ENCODE measurements at places on chromosomes 3 and 15.

- no peak for DNase-seq
Observed at GRCh38 chr3:32293903-32294302, 55.4 kb downstream of the CMTM8 start.

- no peak for DNase-seq
Observed at GRCh38 chr3:112519424-112520001, 20.2 kb upstream of the BTLA start.

GRCh38 chr3:130783629-130784028 is 37.0 kb upstream of the PIK3R4 start:
- DNase-seq = no peak

- DNase-seq = no peak
Observed at GRCh38 chr15:49423021-49423420, at the start of gene FGF7. Gene FGF7 (plus strand): TSS chr15:49423242. CDS start chr15:49424298, 1,056 bp downstream.

DNA sequence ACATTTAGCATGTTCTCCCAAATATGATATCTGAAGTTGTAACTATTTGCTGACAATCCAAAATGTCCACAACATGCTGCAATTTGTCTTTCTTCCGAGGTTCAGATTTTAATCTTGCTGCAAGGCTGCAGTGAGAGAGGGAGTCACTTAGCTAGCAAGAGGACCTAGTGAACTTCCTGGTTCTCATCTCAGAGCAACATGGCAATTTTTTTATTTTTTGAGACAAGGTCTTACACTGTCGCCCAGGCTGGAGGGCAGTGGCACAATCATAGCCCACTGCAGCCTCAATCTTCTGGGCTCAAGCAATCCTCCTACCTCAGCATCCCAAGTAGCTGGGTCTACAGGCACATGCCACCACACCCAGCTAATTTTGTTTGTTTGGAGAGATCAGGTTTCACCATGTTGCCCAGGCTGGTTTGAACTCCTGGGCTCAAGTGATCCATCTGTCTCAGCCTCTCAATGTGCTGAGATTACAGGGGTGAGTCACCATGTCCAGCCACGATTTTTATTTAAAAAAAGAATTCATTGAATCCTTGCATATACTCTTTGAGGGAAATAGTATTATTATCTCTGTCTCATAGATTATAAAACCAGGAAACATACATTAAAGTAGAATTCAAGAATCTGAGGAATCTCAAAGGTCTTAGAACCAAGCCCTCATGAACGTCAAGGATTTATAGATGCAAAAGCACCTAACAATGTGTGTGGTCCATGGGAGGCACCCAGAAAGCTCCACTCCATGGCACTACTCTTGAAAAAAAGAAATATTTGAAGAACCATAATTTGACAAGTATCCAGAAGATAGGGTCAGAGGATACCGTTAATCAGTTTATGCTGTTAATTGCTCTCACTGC is 9.1 kb downstream of the HDC start:
- DNase-seq = no peak

DNA sequence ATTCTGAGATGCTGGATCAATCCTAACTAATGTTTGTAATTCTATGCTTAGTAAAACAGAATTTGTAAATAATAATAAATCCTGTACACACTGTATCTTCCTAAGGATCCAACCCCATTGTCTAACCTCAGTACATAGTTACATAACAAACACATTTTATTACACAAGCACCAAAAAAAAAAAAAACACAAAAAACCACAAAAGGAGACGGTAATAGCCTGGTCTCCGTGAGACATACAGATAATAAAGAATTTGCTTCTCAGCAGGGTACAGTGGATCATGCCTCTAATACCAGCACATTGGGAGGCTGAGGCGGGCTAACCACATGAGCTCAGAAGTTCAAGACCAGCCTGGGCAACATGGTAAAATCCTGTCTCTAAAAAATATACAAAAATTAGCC is 558.7 kb downstream of the MAGI1 start:
- no peak for DNase-seq

DNA sequence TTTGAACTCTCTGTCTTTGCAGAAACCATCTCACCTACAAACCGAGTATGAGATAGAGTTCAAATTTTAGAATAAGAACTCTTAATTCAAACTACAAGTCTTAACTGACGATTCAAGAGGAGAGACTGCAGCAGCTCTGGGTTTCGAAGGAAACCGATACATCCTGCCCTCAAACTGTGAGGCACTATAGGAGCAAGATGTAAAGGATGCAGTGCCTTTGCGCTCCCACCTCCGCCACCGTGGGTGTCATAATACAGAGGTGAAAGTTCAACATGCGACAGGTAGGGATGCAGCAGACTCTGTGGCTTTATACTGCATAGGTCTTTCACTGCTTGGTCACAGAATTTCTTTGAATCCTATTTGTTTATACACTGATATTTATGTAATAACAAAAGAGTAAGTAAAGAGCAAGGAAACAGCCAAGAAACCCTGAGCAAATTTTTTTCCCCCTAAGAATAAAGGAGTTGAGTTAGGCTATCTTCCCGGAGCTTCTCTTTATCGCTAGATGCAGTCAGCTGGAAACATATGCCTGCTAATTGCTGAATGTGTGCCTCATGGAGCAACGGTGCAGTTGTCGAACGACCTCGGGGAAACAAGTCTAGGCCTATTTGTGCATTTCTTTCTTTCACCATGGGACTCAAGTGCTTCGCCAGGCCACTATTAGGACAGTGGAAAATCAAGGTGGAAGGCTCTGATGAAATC is 1097.6 kb upstream of the CFAP20DC start:
- no peak for DNase-seq

GRCh38 chr3:42762046-42762724 is 10.9 kb downstream of the CCDC13 start:
- DNase-seq = no peak

DNA sequence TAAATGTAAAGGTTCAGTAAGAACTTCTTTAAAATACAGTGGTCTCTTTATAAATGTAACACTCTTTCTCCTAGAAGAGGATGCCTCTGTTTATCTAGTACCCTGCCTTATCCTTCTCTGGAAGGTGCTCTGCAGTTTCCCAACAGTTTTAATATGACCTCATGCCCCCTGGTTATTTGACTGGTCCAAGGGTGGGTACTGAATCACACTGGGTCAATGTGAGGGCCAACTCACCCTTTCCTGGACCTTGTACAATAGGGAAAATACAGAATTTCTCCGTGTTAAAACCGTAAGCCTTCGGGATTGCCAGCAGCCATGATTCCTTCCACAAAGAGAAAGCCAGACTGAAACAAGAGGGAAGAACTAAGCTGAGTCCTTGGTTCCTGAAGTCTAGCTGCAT is 9.2 kb downstream of the DCBLD2 start:
- DNase-seq = no peak

GRCh38 chr3:156509189-156510174 is 45.4 kb downstream of the SSR3 start:
- no peak for DNase-seq

DNA sequence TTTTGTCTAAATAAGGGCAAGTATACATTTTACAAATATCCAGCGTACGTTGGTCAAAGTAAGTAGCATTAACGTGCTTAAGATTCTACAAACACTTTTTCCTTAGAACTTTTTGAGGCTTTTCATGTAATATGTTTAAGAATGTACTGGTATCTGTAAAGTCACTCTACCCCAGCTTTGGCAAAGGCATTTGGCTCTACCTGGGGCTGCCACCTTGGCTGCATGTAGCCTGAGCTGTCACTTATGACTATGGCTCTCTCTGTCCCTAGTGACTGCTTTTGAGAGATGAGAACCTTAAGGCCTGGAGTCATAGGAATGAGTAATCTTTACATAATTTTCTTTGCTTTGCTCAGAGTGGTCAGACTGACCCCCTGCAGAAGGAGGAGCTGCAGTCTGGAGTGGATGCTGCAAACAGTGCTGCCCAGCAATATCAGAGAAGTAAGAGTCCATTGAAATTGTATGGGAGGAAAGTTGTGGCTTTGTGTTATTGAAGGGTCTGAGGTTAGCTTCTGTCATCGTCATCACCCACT is 61.2 kb downstream of the IQGAP1 start:
- no peak for DNase-seq

DNA sequence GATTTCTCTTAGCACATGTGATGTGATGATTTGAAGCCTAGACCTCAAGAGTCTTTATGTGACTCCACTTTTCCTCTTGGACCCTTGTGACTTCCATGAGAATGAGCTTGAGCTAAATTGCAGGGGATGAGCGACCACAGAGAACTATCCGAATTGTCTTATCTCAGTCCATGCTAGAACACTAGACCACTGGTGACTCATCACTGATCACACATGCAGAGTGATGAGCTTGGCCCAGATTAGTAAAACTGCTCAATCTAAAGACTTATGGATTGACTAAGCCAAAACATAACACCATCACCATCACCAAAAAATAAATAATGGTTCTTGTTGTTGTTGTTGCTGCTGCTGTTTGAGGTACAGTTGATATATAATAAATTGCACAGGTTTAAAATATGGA is 114.1 kb upstream of the CFAP20DC start:
- no peak for DNase-seq

DNA sequence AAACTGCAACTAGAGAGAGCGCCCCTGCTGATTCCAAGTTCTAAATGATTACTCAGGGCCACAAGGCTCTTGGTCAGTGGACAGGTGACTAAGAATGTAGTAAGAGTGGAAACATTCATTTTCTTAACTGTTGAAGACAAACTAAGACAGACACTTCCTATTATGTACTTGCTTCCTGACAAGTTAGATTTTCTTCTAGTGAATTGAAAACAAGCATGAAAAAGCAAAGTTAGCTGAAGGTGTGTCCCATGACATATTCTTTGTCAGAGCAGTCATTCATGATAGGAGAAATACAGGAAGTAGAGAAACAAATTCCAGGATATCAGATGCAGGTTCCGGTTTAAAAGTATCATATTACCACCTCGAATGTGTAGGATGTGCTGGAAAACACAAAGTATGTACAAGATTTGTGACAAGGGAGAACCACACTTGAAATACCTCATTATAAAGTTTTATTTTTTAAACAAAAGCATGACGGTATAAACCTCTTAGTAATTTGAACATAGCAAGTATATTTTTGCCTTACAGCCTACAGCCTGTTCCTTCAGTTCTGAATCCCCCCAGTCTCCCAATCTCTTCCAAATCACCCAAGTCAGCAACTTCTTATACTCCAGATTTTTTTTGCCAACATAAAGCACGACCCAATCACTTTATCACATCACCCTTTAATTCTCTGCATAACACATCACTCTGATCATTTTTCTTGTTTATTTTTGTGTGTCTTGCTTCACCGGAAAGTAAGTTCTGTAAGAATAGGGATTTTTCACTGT is 6.2 kb downstream of the TSPAN3 start:
- DNase-seq = no peak

- no peak for DNase-seq
Observed at GRCh38 chr15:91857224-91857585, 3.7 kb downstream of the SLCO3A1 start.

DNA sequence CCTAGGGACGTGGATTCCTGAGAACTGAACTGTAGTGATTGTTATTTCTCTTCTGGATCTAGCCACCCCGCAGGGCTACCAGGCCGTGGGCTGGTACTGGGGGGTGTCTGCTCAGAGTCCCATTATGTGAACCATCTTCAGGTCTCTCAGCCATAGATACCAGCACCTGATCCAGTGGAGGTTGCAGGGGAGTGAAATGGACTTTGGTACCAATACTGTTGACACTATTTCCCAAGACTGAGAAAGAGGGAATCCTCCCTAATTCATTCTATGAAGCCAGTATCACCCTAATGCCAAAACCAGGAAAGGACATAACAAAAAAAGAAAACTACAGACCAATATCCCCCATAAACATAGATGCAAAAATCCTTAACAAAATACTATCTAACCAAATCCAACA is 237.0 kb upstream of the AGTR1 start:
- DNase-seq = no peak

GRCh38 chr3:138726946-138727730 is 107.6 kb downstream of the PIK3CB start:
- DNase-seq = no peak

DNA sequence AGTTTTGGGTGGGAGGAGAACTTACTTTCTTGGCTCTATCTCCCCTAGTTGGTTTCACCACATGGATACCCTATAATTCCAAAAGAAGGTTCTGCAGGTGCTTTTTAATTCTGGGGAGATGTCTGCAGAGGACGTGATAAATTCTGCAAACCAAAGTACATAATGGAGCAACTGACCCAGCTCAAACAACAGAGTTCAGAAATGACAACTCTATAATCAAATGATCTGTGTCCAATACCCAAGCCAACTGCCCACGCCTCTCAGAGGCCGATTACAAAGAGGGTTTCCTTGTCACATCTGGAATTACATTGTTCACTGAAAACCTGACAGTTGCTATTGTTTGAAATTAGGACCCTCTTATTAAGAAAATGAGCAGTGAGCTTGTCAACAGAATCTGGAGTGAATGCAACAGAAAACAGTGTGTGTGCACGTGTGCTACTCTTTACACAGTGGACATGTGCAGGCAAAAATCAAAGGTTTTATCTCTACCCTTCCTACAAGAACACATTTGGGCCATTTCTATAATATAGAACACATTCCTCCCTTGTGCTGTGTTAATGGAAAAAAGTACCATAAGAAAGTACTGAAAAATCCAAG is 593.0 kb downstream of the MAGI1 start:
- DNase-seq = no peak

GRCh38 chr15:62822228-62822627 is 220.3 kb upstream of the TPM1 start:
- no peak for DNase-seq

- no peak for DNase-seq
Observed at GRCh38 chr15:24862726-24863521, 91.9 kb upstream of the SNRPN start.

- DNase-seq = no peak
Observed at GRCh38 chr15:89052474-89052873, 35.8 kb upstream of the ABHD2 start.

DNA sequence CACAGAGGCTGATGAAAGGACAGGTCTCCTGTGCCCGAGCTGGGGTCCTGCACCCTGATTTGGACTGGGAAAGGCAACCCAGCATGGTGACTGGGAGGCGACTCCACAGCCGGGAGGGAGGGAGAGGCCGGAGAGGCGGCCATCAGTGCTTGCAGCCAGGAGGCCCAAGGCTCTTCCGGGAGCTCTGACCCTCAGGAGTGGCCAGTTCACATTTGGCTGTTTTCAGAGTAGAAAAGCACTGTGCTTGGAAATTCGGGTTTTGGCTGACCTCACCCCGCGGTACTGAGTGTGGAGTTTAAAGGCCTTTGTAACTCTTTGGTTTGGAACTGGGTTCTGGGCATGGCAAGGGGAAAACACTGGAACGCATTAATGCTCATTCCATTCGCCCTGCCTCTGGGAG is 31.9 kb downstream of the SMAD6 start:
- DNase-seq = no peak

- no peak for DNase-seq
Observed at GRCh38 chr15:89673165-89673512, 6.0 kb downstream of the PLIN1 start.

GRCh38 chr3:112822064-112823055 is 24.3 kb downstream of the CD200R1L start:
- no peak for DNase-seq

DNA sequence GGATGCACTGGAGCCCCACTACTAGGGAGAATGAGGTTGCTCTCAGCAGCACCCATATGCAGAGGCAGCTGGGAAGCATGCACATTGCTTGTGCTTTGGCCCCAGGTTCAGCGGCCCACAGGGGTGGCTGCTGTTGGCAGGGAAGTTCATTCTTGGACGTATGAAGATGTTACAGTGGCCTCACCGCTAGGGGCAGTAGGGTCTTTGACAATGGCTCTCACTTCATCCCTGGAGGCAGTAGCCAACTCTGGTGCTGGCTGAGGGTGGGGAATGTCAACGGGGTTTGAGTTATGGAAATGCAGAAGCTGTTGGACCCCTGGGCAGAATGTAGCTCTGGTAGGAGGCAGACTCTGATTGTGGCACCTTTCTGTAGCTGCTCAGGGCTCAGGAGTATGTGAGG is 279.9 kb downstream of the SCAPER start:
- DNase-seq = no peak

All from stimulated activated CD4-positive, alpha-beta T cell treated with anti-CD3 and anti-CD28 coated beads, TNF-alpha, amount 100 ng/mL, for 24 hours (primary cell).